AG09309 (cell line): ENCODE measurements at places on chromosomes 11 and 22.

- no peak for DNase-seq
Measured at GRCh38 chr11:85955531-85955930, 100.3 kb downstream of the CCDC83 start.

GRCh38 chr11:11969380-11970215, 38.8 kb downstream of the DKK3 start:
- no peak for DNase-seq

DNA sequence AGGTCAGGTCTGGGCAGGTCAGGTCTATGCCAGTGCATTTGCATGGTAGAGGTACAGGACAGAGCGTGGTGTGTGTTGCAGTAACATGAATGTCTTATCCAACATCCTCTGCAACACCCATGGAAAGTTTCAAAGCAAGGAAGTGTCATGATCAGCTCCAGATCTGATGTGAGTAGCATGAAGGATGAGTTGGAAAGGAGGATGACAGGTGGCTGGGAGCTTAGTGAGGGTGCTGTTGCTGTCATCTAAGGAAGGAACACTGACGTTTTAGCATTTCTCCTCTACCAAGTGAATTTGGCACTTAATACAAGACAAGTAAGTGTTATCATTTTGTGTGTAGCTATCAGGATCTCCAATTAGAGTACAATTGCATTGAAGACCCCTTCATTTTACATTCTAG, 65.1 kb downstream of the GRK3 start:
- DNase-seq, result no peak

DNA sequence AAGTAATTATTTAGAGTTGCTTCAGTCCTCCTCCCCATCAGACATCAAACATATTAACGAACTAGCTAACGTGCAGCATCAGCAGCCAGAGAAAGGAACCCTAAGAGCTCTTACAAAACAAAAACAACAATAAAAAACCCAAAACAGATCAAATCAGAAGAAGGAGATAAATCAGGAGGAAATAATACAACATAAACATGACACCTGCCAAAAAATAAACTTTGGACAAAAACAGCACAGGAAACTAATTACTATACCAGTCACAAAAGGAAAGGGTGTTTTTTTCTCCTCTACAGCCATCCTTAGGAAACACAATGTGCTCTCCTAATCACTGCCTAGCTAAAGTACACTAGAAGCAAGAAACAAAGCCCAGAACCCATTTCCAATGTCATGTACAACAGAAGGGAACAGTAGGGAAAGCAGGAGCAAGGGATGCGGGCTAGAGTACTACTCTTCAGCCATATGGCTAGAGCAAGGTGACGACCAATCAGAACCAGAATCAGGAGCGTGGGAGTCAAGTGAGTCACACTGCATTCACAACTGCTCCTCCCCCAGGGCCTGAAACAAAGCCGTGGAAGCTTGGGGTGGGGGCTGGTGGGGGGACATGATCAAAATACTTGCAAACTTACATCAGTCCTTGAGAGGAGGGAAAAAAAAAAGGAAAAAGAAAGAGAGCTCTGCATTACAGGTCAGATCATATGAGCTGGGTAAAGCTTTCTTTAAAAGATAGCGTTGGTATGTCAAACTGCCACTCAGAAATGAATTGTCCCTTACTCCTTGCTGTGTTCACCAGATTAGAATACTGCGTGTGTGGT, 60.4 kb downstream of the LARGE2 start:
- DNase-seq, result no peak

DNA sequence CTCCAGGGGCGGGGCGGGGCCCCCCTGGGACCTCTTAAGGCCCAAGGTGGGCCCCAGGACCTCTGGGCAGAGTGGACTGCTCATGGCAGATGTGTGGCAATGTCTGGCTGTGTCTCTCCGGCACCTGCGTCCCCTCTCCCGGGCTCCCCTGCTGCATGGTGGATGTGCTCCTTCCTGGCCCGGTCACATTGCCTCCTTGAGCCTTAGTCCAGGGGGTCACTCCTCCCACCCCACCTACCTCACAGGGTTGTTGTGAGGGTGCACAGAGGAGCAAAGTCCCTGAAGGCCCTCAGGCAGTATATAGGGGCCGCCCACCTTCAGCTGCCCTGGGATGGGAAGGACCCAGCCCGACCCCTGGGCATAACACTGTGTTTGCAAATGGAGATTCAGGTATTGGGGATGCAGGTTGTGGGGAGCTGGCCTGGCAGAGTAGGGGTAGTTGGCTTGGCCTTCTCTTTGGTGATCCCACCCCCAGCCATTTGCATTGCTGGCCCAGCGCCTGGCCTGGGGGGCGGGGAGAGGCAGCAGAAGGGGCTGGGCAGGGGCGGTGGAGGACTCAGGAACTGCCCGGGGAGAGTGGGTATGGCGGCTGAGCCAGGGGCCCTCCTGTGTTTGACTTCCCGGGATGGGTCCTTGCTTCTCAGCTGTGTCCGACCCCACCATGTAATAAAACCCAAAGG, 11.3 kb downstream of the KCTD17 start:
- DNase-seq, result no peak

GRCh38 chr11:18081551-18081950, 24.3 kb downstream of the SAAL1 start:
- no peak for DNase-seq

GRCh38 chr11:95991101-95991500, 67.2 kb upstream of the MTMR2 start:
- DNase-seq, result no peak

DNA sequence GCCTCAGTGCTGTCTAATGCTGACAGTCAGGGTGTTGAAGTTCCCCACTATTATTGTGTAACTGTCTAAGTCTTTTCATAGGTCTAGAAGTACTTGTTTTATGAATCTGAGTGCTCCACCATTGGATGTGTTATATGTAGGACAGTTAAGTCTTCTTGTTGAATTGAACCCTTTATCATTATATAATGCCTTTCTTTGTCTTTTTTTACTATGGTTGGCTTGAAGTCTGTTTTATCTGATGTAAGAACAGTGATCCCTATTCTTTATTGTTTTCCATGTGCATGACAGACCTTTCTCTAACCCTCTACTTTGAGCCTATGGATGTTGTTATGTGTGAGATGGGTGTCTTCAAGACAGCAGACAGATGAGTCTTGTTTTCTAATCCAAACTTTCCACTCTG, 107.8 kb upstream of the C11orf58 start:
- DNase-seq, result no peak

DNA sequence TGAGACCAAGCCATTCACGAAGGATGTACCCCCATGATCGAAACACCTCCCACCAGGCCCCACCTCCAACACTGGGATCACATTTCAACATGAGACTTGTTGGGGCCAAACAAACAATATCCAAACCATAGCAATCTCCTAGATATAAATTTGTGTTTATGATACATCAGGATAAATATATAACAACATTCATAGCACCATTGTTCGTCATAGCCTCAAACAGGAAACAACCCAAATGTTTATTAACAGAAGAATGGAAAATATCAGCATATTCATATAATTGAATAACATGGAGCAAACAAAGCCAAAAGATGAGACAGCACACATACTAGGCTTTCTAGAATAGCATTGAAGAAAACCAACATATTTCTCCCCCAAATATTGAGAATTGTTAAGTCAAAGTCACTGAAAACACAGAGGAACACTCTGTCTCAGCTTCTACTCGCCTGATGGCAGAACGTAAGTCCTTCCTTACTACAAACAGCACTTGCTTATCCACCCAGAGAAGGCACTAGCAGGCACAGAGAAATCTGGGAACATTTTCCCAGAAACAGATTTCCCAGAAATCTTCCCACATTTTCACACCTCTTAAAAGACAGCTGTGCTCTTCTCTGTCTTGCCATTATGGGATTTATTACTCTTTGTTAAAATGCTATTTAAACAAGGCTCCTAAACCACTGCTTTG, 8.1 kb upstream of the GDPD4 start:
- no peak for DNase-seq

GRCh38 chr11:104075706-104076105, 39.3 kb downstream of the DDI1 start:
- DNase-seq, result no peak

DNA sequence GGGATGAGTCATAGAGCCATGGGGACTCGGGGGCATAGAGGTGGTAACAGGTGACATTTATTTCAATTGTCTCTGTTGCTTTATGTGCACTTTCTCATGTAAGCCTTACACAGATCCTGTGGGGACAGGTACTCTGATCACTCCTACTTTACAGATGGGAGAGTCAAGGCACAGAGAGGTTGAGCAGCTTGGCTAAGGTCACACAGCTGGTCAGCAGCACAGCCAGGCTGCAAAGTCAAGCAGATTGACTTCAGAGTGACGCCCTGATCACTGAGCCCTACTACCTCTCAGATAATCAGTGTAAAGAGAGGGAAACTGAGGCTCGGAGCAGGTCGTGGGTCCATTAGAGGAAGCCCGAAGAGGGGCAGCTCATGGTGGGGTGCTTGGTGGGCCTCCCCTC, 3.5 kb downstream of the TMPRSS6 start:
- DNase-seq, result no peak

- peak; percentile 21 for DNase-seq
Measured at GRCh38 chr22:41963453-41964111, 5.7 kb upstream of the SEPTIN3 start.

DNA sequence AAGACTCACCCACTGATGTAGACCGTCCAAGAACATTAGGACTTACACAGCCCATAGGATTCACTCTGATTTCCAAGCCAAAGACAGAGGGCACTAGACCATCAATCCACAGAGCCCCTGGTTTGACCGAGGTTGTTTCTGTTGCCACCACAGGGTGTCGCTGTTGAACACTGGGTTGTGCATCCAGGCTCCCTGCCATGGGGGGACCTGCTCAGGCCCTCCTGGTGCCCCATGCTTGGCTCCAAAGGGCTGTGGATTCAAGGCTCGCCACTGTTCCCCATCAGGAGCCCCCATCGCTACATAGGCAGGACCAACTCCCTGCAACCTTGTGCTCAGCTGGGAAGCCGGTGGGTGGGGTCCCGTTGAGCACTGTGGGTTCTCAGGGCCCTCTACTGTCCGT, 128.0 kb upstream of the ANO1 start:
- DNase-seq, result no peak

DNA sequence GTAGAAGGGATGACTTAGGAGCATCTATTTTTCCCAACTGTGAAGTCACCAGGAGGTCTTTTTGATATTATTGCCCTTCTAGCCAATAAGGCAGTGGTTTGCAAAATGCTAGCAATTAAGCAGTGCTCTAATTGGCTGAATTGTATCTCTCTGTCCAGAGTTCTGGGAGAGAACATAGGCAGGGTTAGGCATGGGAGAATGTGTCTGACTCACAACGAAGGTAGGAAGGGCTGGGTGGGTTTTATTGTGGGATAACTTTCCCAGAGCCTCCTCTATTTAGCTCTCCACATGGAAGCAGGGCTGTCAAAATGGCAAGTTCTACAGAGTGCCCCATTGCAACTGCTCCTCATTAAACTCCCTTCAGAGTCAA, 415.9 kb upstream of the CADM1 start:
- DNase-seq, result no peak

GRCh38 chr11:95108159-95108611, 18.5 kb downstream of the ENDOD1 start:
- DNase-seq, result no peak

DNA sequence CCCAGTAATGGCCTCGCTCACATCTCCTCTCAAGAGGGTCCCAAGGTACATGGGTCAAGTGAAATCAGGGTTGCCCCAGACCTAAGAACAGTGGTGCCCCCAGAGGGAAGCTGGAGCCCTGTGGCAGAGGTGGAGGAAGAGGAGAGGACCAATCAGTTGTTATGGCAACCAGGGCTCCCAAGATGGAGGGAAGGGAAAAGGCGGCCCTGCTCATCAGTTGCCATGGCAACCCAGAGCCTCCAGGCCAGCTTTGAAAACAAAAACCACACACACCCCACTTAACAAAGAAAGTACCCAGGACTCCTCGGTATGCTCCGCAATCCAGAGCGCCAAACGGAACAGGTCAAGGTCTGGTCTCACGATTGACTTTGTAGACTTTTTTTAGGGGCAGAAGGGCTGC, 53.5 kb upstream of the SLC35C1 start:
- no peak for DNase-seq

DNA sequence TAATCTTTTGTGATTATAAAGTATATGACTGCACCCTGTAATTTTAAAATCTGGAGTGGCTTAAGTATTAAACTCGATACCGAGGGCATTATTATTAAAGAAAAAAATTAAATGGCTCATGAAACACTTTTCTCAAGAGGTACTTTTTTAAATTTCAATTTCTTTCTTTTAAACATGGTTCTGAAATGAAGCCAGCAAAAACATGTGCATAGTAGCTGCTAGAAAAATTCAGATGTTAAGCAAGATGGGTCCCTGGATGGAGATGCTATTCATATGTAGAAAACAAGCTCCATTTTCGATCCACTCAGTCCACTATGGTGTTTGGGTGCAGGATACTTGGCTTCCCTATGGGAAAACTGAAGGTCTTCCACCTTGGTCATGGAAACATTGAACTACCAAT, 189.5 kb downstream of the PGR start:
- DNase-seq, result no peak

- no peak for DNase-seq
Measured at GRCh38 chr11:98029832-98030231, 990.9 kb upstream of the CNTN5 start.

- DNase-seq, result peak; percentile 78
Measured at GRCh38 chr11:5620651-5621521, 3.9 kb upstream of the TRIM34 start.

DNA sequence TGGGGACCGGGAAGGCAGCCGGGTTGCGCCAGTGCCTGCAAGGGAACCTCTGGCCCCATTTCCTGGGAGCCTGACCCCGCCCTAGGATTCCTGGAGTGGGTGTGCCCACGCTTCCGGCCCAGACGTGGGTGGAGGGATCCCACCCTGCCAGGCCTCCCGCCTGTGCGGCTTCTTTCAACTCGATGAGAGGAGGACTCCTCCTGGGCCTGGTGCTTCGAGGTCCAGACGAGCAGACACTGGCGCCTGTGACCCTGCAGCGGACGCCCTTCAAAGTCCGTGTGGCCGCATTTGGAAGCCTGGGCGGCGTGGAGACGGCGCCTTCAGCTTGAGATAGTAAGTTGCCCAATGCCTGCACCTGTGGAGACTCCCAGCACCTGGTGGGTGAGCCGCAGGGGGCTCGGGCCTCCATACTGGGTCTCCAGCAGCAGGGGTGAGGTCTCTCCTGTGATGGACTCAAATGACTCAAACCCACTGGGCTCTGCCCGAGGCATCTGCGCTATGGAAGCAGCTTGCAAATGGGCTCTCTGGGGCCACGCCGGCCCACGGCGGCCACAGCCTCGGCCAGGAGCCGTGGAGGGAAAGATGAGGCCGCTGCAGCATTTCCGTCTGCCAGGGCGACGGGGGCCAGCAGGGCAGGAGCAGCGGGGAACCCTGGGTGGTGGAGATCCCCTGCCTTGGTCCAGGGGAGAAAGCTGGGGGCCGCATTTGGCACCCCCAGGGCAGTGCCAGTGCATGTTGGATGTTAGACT, 64.3 kb upstream of the PPARA start:
- DNase-seq, result peak; percentile 77
